Thymus (tissue), 14 donors: ENCODE measurements at places on chromosomes 5 and 9. TPM values are rescaled to one million over a fixed set of nuclear protein-coding genes. Genes with fewer than 3 reads are reported as not detected.

The BDP1 gene
- 22.7 TPM for total RNA-seq

- H3K4me3 ChIP-seq: no peak overlapping the region
- no peak for DNase-seq
- no peak overlapping the region for H3K27ac ChIP-seq
- no peaks in the 10 kb centered on the region for H3K36me3 ChIP-seq
Measured at GRCh38 chr9:101139082-101139481, 110.6 kb downstream of the PLPPR1 start.

DNA sequence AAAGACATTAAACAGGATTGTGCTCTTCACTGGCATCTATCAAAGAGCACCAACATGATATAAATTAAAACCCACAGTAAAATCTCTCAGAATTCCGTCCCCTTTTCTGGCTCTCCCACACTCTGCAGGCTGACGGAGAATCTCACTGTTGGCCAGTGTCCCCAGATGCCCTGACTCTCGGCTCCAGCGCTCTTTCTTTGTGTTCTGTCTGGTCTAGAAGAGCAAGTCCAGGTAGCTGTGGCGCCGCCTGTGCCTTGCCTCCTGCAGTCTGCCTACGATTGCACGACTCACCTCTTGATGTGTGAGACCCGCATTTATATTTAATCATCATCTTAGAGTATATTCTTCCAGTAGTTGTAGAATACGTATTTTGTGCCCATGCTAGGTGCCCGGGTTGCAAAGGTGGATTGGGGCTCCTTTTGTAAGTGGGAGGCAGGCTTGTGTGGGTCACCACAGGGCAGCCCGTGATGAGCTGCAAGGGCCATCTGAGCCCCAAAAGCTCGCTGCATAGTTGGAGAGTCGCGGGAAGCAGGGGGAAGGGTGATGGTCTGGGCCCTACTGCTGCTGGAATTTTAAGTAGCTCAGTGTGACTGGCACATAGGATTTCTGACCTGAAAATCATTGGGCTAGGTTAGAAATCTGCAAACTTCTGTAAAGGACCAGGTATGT is 55.6 kb downstream of the EHMT1 start:
- H3K4me3 ChIP-seq: no peak overlapping the region
- peaks cover 12% of the 10 kb centered on the region for H3K36me3 ChIP-seq
- H3K4me1 ChIP-seq: no peaks in the 10 kb centered on the region
- no peak for DNase-seq
- no peaks in the 10 kb centered on the region for H3K27me3 ChIP-seq

DNA sequence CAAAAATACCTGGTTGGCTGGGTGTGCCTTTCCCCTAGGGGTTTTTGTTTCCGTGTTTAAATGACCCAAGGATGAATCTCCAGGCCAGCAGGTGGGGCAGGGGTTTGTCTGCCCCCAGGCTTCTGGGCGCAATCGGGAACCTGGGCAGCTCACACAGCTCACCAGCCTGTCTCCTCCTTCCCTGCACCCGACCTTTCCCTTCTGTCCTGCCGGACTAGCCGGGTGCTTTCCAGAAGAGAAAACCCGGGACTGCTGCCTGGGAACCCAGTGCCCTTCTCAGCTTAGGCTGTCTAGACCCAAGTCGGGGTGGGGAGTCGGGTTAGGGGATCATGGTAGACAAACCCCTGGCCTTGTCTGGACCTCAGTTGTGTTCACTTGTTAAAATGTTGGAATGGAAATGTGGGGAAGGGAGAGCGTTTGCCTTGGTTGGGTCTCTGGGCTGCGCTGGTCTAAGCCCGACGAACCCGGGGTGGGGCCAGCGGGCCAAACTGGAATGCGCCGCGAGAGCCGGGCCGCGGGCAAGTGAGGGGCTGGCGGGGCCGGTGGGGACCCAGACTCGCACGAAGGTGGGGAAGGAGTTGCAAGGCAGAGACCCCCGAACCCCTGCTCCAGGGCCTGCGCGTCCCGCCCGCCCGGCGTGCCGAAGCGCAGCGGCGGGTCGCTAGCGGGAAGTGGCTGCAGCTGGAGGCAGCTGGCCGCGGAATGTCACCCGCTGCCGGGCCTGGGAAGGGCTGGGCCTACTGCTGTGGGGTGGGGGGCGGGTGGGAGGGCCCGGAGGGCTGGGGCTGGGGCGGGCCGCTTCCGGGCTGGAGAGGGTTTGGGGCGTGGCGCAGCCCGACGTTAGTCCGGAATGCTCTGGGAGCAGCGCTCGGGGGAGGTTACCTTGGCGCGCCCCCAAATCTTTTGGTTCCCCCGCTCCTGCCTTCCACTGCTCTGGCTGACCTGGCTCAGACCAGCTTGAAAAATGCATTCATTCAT is 84.6 kb downstream of the DAB2IP start:
- no peak for DNase-seq
- peaks cover 13% of the 10 kb centered on the region for H3K27me3 ChIP-seq
- H3K27ac ChIP-seq: peak overlapping the region; percentile 89
- peaks cover 74% of the 10 kb centered on the region for H3K4me1 ChIP-seq

- no peak overlapping the region for H3K4me3 ChIP-seq
- H3K27ac ChIP-seq: no peak overlapping the region
- no peak for DNase-seq
- H3K36me3 ChIP-seq: no peaks in the 10 kb centered on the region
- no peaks in the 10 kb centered on the region for H3K27me3 ChIP-seq
- H3K4me1 ChIP-seq: peaks cover 98% of the 10 kb centered on the region
Measured at GRCh38 chr9:136625101-136626065, 37.3 kb upstream of the EGFL7 start.

- H3K27me3 ChIP-seq: no peaks in the 10 kb centered on the region
- no peaks in the 10 kb centered on the region for H3K4me1 ChIP-seq
- no peak overlapping the region for H3K4me3 ChIP-seq
- H3K36me3 ChIP-seq: no peaks in the 10 kb centered on the region
- H3K27ac ChIP-seq: no peak overlapping the region
- no peak for DNase-seq
Measured at GRCh38 chr5:170848033-170848432, 13.8 kb upstream of the RANBP17 start.

DNA sequence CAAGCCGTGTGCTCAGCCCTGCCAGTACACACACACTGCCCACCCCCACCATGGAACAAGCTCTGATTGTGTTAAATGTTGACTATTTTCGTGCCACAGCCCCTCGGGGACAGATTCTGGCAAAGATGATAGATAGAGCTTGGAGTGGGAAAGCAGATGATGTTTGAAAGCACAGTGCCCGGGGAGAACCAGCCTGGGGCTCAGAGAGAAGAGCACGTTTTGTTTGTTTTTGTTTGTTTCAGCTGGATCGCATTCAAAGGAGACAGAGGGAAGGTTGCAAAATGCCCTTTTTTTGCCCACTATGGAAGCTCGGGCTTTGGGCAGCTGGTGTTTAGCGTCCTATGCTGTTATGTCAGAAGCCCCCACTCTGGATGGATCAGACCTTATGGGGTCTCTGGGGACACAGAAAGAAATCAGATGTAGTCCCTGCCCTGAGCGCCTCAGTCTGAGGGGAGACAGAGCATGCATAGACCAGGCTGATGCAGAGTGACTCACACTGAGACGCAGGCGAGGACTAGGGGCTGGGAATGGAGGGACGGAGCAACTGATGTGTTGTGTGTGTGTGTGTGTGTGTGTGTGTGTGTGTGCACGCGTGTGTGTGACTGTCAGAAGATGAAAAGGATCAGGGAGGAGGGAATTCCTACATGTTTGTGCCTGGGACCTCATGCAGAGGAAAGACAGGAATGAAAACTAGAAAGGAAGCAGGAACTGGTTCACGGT is 229.7 kb downstream of the MELK start:
- no peak overlapping the region for H3K4me3 ChIP-seq
- no peaks in the 10 kb centered on the region for H3K4me1 ChIP-seq
- no peaks in the 10 kb centered on the region for H3K27me3 ChIP-seq
- no peak for DNase-seq
